AG20443 (cell line): ENCODE measurements at places on chromosomes 2 and 18.

GRCh38 chr2:239621611-239622010, 220.8 kb upstream of the HDAC4 start:
- DNase-seq, result no peak

DNA sequence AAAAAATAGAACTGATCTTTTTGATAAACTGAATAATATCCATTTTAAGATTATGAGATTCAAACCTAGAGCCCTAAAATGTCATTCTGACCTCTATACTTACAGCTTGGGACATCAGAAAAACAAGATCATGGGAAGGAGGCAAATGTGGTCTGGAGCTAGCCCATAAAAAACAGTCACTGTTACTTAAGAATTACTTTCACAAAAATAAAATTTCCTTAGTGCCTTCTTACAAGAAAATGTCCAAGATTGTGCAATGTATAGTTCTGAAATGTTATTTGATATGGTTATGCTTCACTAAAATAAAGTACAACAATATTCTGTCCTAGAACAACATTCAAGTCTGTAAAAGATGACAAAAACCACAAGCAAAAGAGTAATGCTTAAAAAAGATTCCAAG, 247.6 kb downstream of the DYM start:
- peak; percentile 49 for DNase-seq

DNA sequence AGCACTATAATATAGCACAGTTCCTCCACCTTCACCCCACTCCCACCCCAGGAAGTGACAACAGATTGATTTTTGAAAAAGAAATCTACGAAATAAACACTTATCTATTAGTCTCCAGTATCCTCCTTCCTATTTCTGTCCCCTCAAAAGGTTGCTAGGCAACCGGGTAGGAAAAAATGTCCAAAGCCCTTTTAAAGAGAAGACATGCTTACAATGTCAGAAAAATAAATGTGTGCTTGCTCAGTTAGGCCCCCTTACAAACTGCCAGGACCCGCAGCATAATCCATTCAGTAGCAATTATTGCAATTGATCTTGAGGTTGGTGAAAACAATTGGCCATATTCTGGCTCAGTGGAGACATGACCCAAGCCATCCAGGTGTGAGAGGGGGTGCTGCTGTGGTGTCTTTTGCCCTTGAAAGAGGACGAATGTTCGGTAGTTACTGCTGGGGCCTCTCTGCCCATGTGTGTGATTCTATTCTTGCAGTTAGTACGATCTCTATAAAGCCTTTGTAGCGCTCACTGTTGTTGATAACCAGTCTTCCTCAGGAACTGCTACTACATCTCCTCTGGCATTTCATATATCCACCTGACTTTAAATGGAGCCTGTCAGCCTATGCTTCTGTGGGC, 144.3 kb downstream of the MYO3B start:
- DNase-seq, result no peak

- no peak for DNase-seq
These were observed 48.0 kb upstream of the TGIF1 start for GRCh38 chr18:3401669-3402620.

GRCh38 chr2:45808294-45808800, 156.9 kb downstream of the PRKCE start:
- DNase-seq, result no peak

DNA sequence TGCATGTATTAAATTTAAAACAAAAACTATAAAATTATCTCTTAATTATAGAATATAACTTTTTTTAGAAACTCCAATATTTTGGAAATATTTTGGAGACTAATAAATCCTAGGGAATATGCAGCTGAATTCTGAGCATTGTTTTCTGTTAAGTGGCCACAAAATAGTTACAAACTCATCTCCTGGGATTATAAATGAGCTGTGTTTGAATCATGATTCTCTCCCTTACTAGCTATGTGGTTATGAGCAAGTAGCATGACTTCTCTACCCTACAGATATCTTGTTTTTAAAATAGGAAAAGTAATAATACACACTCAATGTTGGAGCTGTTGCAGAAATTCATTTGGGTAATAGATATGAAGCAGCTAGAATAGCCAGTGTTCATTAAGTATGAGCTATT, 137.9 kb upstream of the ITGA4 start:
- peak; percentile 21 for DNase-seq

GRCh38 chr2:217685255-217685605, 317.6 kb downstream of the TNS1 start:
- DNase-seq, result peak; percentile 93

- no peak for DNase-seq
These were observed 116.1 kb upstream of the OTX1 start for GRCh38 chr2:62934517-62934916.

DNA sequence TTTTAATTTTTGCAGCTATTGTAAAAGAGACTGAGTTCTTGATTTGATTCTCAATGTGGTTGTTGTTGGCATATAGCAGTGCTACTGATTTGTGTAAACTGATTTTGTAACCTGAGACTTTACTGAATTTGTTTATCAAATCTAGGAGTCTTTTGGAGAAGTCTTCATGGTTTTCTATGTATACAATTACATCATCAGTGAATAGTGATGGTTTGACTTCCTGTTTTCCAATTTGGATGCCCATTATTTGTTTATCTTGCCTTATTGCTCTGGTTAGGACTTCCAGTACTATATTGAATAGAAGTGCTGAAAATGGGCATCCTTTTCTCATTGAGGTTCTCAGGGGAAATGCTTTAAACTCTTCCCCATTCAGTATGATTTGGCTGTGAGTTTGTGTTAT, 99.7 kb downstream of the GULP1 start:
- no peak for DNase-seq

DNA sequence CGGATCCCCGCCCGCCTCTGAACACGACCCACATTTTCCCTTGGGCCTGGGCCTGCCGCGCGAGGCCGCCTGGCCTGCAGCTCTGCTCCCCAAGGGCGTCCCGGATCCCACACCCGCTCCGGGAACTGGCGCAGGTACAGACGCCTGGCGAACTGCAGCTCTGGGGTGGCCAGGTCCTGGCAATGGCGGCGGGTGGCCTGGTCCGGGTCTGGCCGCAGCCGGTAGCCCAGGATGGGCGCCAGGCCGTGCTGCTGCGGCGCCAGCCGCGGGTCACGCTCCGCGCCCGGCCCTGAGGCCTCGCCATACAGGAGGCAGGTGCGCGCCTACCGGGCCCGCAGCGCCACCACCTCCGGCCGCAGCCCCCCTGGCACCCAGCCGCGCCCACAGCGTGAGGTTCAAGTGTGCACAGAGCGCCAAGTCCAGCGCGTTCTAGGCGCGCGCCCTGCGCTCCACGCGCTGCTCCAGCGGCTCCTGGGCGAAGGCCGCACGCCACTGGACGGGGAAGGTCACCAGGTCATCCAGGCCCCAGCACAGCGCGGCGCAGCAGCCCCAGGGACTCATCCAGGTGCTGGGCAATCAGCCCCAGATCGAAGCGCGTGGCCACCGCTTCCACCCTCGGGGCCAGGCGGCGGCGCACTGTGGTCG, 9.5 kb downstream of the AQP12A start:
- DNase-seq, result no peak

DNA sequence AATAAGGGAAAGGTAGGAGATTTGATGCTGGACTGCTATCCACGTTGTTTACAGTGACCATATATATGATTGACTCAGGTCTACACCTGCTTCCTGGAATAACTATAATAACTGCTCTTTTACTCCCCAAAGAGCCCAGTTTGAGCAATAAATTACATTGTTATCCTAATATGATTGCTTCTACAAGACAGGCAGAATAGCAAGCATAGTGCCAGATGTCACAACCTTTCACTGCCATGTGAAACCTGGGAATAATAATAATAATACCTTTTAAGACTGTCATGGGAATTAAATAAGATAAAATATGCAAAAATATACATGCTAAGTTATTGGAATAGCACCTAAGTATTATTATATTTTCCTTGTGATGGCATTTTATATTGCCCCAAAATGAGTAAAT, 298.7 kb downstream of the GALNT13 start:
- DNase-seq, result no peak

DNA sequence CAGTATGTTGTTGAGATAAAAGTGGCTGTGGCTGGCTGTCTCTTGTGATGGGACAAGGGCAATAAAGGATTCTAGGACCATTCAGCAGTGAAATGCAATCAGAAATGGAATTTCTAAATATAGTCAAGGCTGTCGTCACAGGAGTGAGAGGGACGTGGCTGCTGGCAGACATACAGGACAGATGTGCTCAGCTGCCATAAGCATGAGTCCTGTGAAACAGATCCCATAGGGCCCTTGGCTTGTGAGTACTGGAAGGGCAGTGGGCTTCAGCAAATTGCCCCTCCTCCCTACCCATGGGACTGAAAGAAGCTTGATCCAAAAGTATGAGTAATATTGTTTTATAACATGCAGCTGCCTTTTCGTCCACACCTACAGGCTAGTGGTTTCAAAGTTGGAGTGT, 4.2 kb upstream of the CNNM3 start:
- peak; percentile 59 for DNase-seq

DNA sequence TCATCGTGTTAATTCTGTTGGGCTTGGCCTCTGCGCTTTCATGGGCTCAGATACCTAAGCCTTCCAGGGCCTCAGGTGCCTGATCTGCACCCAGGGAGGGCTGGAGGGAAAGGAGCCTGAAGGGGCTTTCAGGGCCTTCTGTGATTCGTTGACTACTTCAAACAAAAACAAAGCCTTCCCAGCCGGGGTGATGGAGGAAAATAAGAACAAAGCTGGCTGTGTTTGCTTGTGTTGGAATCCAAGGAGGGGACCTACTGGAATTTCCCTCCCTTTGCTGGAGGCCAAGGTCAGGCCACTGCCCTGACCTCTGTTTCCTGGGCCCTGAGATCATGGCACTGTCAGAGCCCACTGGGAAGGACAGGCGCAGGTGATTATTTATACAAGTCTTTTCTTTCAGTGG, 135.3 kb downstream of the KLHL29 start:
- DNase-seq, result no peak

- no peak for DNase-seq
These were observed 5.7 kb downstream of the AGPS start for GRCh38 chr2:177398290-177398683.

DNA sequence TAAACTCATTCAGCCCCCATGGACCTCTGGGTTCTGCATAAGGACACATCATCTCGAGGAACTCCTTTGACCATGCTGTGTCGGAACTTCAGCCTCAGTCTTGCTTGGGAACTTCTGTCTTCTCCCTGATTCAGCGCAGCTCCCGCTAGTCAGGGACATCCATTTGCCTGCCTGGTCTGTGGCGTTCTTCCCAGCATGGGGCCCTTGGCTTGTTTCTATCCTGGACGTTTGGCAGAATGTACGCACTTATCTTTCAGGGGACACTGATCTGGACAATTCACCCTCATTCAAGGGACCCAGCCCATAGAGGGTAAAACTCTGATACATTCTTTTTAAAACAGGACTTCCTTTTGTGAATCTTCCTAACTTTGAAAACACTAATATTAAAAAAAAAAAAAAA, 75.8 kb upstream of the WIPF1 start:
- DNase-seq, result no peak

GRCh38 chr2:8575038-8575833, 106.6 kb upstream of the ID2 start:
- no peak for DNase-seq

GRCh38 chr2:61018798-61019197, 743 bp upstream of the PUS10 start:
- no peak for DNase-seq

DNA sequence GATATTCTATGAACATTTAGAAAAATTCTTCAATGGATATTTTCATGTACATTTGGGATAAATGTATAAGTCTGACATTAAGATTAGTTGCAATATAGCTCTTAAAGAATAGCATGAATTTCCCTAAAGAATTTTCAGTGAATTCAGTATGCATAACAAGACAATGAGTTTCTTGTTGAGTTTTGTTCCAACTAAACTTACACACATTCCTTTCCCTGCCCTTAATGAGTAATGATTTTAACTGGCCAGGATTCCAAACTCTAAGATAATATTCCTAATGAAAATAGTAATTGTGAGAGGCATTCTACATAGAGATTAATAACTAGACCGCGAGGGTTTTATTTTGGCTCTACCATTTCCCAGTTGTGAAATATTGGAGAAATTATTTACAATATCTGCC, 390.3 kb upstream of the GALNT5 start:
- DNase-seq, result no peak

GRCh38 chr18:4224031-4224704, 230.9 kb downstream of the DLGAP1 start:
- no peak for DNase-seq

DNA sequence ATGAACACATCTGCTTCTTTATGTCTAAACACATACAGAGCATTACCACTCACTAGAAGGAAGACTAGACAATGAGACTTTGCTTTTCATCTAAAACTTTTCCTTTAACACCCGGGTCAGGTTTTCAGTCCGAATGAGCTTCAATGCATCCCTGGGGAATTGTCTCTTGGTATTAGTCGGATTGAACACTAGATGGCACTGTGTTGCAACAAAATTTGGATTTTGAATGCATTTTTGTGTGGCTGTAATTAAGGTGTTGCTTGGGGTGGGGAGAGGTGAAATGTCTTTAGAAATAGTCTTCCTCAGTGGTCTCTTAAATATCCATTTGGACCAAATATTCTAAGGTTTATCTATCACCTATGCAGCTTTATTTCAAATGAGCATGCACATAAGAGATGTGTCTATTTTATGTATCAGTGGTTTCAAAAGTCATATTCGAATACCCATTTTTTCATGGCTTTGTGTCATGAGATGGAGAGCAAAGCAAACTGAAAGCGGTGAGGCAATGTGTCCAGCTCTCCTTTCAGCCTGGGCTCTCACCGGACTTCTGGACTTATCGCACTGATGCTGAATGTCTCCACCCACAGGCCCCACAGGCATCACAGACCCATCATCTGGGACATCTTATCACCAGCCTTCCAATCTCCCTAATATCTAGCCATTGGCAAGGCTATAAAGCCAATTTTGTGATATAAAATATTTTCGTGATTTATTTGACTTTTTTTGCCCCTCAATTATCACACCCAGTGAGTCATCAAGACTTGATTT, 510.3 kb downstream of the RNF144A start:
- peak; percentile 60 for DNase-seq

DNA sequence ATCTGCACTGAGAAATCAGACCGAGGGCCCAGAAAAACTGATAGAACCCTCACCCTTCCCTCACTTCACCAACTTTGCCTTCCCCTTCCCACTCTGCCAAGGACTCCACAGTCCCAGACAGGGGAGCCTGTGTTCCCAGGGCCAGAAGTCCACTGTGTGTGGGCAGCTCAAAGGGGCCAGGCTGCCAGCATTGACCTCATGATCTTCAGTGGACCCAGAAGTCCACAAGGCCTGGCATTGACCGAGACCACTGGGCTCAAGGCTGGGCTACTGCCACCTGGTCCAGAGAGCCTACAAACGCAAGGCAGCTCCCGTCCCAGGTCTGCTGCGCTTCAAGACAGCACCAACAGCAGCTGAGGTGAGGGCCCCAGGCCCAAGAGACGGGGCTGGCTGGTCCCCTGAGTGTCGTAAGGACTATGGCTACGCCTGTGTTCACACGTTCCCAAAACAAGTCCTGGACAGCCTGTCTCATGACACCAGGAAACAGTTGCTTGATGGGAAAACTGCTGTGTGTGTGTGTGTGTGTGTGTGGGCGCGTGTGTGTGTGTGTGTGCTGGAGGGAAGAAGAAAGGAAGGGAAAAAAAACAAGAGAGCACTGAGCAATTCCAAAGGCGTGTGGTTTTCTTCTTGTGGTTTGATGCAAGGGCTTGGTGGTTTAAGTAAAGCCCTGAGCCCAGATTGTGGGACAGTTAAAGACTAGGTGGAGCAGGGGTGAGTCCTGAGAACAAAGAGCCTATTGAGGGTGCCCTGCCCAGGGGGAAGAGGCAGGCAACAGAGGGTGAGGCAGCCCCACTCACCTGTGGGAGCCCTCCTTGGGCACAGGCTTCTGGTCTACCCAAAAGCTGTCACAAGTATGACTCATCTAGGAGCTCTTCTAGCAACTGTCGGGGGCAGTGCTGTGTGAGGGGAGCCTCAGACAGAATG, 46.6 kb upstream of the ZBTB7C start:
- peak; percentile 75 for DNase-seq

- no peak for DNase-seq
These were observed 185.6 kb downstream of the AGAP1 start for GRCh38 chr2:235679471-235679870.
